ENCODE measurements at places on chromosomes 2 and 18. TPM values are rescaled to one million over a fixed set of nuclear protein-coding genes. Genes with fewer than 3 reads are reported as not detected.

The FBXO15 gene
- total RNA-seq, result 0.51 TPM

The RAB27B gene
- total RNA-seq, result 0.08 TPM

The RMDN2 gene
- total RNA-seq, result 4.8 TPM

The RANBP2 gene
- 58.6 TPM for total RNA-seq

The CYP27C1 gene
- total RNA-seq, result not detected

The STPG4 gene
- total RNA-seq, result not detected

The ATP6V1B1 gene
- 0.43 TPM for total RNA-seq

The PLB1 gene
- 2.0 TPM for total RNA-seq
